ENCODE measurements at places on chromosomes 12 and 14.
A peak's percentile ranks its signal among the peaks of the same experiment; 100 is the strongest.

DNA sequence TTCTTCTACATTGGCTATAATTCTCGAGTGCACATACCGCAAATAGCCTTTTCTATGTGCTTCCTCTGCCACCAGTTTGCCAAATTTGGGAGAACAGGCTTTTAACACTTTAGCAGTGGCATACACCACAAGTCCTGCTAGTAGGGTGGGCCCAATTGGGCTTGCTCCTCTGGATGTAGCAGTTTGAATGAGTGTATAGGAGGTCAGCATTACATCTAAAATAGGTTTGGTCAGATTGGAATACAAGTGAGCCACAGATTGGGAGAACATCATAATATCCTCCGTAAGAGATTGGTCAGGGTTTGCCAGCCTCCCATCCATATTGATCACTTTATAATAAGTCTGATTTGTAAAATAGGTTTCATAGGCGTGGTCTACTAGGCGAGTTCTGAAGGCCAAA lies 902 bp downstream of the ABCD2 start:
- no peak for DNase-seq

DNA sequence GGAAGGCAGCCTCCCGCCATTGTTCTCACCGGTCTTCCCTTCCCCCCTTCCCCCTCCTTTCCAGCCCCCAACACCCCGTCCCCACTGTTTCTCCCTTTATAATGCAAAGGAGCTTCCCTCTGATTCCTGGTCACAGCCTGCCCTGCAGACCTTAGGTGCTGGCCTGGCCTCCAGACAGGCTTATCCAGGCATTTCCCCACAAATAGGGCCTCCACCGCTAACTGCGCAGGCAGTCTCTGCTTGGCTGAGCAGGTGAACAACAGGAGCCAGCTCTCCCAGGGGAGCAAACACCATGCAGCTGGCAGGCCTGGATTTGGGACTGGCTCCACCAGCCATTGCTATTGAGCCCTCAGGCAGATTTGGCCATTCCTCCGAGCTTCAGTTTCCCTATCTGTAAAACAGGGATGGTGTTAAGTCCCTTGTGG lies 46.0 kb downstream of the SMIM41 start:
- DNase-seq: no peak

DNA sequence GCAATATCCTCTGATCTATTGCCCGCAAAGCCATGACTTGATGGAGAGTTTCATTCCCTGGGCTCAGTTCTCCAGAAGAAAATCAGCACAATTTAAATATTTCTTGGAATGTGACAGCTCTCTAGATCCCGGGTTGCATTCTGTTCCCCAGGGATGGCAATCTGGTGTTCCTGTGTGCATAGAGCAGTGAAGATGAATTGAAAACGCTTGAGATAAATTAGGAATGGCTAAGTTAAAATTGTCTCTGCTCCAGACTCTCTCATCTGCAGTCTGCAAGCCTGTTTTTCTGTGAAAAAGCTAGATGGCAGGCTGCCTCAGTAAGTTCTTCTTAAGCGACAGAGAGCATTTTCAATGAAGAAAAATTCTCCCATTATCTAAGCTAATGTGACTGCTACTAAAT lies 582.5 kb upstream of the MGAT4C start:
- DNase-seq: no peak

DNA sequence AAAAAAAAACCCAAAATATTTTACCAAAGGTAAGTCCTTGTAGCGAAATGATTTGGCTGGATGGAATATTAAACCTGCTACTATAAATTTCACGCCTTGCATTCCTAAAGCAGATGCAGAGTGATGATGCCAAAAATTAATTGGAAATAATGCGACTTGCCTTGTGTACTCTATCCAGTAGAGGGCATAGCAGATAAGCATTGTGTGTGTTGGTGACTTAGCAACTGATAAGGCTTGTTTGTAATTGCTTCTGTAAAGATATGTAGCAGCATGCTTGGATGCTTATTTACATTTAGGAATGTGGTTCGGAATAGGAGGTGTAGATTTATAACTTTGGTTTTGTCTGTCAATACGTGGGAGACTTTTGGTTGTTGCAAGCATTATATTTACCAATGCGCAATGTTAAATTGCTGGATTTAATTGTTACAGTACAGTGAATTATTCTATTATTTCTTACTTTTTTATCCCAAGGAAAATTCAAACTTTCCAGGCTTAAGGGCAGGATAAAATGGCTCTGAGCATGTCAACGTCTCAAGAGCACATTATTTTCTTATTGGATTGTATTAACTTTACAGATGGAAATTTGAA lies 80.5 kb downstream of the TMEM260 start:
- DNase-seq: peak; percentile 13

GRCh38 chr12:95017482-95017881 lies 14.0 kb upstream of the NDUFA12 start:
- no peak for DNase-seq

GRCh38 chr12:110917467-110917866 lies 2.9 kb downstream of the MYL2 start:
- no peak for DNase-seq

DNA sequence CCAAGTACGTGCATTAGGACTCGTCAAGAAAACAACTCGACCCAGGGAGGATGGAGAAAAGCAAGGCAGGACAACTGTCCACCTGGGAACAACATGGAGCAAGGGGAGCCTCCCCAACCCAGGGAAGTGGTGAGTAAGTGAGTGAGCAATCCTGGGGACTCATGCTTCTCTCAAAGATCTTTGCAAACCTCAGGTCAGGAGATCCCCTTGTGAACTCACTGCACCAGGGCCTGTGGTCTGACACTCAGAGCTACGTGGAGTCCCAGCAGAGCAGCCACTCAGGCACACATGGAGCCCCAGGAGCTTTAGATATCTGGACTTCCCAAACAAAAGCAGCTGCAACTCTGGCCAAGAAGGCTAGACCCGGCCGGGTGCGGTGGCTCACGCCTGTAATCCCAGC lies 12.2 kb upstream of the OR5AU1 start:
- DNase-seq: no peak

DNA sequence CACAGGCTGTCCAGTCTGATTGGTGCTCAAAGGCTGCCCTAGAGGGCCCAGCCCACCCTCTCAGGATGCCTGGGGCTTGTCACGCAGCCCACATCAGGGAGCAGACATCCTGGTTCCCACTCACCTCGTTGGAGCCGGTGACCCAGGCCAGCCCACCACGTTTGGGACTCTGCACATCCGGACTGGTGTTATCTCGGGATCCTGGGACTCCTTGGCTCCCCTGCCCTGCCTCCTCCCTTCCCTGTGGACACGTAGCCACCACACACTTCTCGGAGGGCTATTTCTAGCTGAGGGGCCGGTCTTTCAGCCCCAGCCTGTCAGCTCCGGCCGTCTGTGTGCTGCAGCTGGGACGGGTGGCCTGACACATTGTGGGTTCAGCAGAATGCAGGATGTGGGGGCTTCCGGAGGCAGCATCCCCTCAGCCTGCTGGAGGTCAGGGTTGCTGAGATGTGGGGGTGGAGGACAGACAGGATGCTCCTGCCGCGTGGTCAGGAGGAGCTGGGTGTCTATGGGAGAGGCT lies 12.8 kb upstream of the FGF23 start:
- DNase-seq: no peak

DNA sequence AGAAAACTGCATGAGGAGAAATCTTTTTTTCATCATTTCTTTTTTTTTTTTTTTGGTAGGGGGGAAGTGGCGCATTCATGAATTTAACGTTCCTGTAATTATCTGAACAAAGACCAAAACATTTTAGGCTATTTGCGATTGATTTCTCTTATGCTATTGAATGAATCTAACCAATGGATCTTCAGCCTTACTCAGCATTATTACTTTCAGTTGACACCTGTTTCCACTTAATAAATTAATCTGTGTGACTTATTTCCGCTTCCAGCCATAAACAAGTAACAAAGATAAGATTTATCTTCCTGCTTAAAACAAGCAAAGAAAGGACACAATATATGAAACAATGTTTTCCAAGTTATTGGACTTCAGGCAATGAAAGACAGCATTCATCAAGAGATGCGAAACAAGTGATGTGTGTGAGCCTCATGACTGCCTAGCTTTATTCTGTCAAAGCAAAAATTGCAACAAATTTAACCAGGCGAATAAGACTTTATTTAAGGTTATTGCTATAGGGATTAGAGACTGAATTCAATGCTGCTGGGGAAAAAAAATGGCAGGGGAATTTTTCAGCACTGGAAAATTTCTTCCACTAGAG lies 1026.9 kb downstream of the LRFN5 start:
- no peak for DNase-seq

All from AG09309 (cell line).